ENCODE measurements at places on chromosomes 5 and 9.

DNA sequence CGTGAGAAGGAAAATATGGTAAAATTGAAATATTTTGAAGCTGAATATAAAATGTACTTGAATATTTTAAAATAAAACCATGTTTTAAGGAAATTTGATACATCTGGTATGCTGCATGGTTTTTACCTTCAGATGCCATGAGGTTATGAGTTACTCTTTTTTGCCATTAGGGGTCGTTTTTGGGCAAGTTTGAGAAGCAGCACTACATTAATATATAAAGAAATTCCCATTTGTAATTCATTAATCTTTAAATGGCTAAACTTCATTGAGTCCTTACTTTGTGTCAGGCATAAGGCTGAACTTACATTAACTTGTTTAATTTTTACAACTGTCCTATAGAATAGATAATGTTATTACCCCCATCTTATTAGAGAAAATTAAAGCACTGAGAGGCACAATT is 152.3 kb downstream of the KDM4C start:
- DNase-seq = peak; percentile 5

GRCh38 chr5:178307267-178308045 is 74.9 kb upstream of the PHYKPL start:
- DNase-seq = no peak

- DNase-seq = no peak
Observed at GRCh38 chr5:169811023-169811422, 169.3 kb downstream of the INSYN2B start.

DNA sequence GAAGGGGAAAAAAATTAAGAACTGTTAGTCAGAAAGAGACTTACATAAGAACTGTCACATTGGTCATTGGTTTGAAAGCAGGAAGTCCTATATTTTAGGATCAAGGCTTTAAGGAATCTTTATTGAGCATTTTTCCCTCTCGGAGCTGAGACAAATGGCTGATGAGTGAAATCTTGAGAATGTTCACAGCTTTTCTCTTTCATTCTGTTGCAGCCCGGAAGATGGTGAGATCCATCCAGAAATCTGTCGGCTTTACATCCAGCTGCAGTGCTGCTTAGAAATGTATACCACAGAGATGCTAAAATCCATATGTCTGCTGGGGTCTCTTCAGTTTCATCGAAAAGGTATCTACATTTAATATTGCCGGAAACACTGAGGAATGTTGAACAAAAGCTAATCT is 69.7 kb downstream of the RGS7BP start:
- DNase-seq = no peak

- no peak for DNase-seq
Observed at GRCh38 chr9:29198861-29199260, 1625.6 kb upstream of the C9orf72 start.

GRCh38 chr9:98164912-98165311 is 27.5 kb downstream of the CORO2A start:
- no peak for DNase-seq

- no peak for DNase-seq
Observed at GRCh38 chr5:118326481-118327045, 661.8 kb downstream of the DTWD2 start.

GRCh38 chr5:142881076-142881783 is 111.1 kb downstream of the ARHGAP26 start:
- DNase-seq = no peak

- no peak for DNase-seq
Observed at GRCh38 chr9:83969602-83970001, 10.4 kb downstream of the HNRNPK start.

DNA sequence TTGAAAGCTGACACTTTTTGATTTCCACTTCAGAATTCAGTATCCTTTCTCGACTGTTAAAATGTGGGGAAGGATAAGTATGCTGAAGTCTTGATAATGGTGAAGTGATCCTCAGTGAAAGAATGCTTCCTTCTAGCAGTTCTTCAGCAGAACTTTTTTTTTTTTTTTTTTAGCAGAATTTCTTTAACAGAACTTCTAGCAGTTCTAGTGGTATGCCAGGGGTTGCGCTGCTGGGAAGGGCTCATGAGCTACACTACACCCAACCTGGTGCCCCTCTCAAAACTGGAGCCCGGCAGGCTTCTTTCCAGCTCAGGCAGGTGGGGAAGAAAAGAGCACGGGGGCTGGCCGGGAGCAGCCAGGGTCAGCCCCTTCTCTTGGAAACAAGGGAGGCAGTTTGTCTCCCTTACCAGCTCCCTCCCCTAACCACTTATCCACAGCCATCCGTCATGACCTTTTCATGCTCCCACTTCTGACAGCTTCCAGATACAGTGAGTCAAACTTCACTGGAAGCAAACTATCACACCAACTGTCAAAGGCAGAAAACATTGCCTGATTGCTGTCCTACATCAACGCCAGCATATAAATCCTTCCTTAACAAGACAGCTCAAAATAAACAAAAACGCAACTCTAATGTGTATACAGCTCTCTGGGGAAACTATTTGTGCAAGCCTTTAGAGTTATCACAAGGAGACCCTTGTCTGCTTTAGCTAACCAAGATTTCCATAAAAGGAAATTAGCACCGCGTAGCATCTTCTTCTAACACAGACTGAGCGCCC is 211.5 kb downstream of the GAPVD1 start:
- peak; percentile 8 for DNase-seq

GRCh38 chr5:132782101-132782500 is 5.1 kb upstream of the SEPTIN8 start:
- peak; percentile 65 for DNase-seq

DNA sequence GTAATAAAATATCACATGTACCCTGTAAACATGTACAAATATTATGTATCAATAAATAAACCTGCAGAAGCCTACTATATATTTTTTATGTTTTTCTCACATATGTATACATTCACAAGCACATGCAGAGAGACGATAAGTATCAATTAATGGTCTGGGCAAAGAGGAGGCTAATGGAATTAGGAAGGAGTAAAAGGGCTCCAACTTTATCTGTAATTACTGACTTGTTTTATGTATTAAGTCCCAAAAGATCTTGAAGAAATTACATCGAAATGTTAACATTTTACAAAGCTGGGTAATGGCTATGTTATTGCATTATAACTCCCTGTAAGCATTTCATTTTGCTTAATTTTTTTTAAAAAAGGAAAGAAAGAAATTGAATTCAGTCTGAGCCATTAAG is 78.0 kb downstream of the LPAR1 start:
- DNase-seq = no peak

DNA sequence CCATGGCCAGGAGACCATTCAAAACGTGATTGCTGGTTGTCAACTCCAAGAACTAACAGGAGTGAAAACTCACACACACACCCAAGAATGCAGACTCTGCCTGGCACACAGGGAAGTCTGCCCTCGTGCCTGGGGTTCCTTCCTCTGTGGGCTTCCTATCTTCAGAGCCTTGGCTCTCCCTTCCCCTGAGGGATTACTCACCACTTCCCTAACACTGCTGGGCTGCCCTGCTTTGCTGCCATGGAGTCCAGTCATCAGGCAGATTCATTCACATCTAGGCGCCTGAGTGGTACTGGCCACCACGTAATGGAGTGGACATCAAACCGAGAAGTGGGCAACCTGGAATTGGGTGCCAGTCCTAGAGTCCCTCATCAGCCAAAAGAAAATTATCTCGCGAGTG is 76.4 kb upstream of the PRSS3 start:
- no peak for DNase-seq

DNA sequence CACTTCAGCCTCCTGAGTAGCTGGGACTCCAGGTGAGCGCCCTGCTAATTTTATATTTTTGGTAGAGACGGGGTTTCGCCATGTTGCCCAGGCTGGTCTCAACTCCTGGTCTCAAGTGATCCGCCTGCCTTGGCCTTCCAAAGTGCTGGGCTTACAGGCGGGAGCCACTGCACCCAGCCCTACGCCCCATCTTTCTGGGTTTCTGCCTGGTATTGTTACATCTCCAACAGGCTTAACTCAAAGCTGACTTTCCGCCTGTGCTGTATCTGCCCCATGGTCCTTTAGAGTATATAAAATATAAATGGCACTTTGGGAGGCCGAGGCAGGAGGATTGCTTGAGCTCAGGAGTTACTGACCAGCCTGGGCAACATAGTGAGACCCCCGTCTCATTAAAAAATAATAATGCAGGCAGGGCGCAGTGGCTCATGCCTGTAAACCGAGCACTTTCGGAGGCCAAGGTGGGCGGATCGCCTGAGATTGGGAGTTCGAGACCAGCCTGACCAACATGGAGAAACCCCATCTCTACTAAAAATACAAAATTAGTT is 36.5 kb upstream of the GLDC start:
- DNase-seq = no peak

DNA sequence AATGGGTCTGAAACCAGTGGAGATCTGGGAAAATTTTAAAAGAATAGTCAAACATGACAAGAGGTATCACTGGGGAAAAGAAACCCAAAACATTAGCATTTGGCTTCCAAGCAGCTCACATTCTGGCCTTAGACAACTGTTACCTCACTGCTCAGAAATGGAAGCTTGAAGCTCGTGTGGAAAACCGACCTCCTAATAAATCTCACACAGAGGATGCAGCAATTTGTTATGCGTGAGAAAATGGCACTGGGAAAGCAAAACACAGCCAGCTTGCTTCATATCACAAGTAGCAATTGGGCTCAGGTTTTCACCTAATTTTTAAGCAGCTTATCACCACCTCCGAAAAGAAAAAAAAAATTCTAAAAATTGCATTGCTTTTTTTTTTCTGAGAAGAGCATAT is 103.3 kb upstream of the TAS2R1 start:
- no peak for DNase-seq

DNA sequence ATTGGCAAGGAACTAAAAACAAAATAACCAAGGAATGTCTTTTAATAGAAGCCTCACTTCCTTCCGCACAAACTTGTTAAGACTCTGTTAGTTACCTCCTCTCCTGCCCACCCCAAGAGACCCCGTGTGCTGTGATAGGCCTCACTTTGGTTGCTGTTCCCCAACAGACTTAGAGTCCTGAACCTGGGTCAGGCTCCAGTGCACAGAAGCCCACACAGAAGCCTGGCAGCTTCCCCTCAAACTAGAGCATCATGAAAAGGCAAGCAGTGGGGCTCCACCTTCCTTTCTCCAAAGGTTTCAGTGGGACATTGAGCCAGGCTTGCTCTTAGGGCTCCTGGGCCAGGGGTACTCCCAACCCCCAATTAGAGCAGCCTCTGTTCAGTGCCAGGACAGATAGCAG is 230.5 kb downstream of the ESM1 start:
- DNase-seq = no peak

- peak; percentile 50 for DNase-seq
Observed at GRCh38 chr5:64612344-64612961, 77.8 kb upstream of the SHISAL2B start.

DNA sequence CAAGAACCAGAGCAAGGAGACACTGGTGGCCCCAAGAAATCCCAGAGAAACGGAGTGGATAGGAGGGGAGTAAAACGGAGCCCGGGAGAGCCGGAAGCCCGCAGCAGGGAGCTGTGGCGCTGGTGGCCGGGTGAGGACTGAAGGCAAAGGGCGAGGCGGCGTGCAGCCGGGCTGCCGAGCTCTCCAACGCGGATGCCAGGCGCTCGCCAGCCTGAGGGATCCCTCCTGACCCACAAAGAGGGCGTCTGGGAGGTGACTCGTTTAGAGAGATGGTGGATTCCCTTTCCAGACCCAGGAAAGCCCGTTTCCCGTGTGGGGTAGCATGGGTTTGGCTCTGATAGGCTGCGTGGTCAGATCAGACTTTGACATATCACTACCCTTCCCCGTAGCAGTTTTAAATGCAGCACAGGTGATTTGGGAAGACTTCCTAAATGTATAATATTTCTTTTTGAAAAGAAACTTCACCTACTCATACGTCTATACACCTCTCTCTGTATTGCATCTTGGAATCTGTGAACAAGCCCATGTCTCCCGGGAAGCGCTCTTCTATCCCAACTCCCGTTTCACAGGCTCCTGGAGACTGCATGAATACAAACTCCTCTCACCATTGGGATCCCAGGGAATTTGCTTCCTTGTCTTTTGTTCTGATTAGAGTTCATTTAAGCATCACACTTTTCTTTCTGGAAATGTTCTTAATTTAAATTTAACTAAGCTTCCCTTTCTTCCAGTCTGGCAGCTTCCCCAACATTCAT is 158.1 kb downstream of the C9orf152 start:
- DNase-seq = no peak

GRCh38 chr5:88743231-88743834 is 139.7 kb downstream of the MEF2C start:
- no peak for DNase-seq

DNA sequence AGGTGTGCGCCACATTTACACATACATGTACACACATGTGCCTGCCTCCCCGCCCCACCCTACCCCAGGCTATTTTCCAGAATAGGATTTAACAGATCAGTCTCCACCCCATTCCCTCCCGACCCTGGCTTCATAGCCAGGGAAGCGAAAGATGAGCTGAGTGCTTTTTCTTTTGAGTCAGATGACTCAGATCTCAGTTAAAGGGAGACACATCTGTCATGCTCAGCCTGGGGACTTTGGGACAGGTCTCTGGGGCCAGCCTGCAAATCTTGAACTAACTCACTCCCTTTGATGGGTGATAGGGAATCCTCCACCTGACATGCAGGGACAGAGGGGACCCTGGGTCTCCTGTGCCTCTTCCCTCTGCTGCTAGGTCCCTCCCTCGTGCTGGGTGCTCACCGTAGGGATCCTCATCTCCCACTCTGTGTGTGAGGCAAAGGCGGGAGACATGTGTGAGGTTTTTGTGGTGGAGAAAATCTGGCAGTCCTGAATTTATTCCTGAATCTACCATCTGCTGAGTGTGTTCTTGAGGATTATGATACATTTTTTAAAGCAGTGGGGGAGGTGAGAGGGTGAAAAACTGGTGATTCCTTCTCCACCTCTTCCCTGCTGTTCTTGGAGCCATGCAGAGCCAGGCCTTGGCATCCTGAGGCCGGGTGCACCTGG is 37.7 kb downstream of the NEUROG1 start:
- no peak for DNase-seq

GRCh38 chr5:71743155-71743554 is 24.1 kb downstream of the CARTPT start:
- DNase-seq = no peak

GRCh38 chr9:91362051-91362611 is 413 bp upstream of the AUH start:
- DNase-seq = no peak

DNA sequence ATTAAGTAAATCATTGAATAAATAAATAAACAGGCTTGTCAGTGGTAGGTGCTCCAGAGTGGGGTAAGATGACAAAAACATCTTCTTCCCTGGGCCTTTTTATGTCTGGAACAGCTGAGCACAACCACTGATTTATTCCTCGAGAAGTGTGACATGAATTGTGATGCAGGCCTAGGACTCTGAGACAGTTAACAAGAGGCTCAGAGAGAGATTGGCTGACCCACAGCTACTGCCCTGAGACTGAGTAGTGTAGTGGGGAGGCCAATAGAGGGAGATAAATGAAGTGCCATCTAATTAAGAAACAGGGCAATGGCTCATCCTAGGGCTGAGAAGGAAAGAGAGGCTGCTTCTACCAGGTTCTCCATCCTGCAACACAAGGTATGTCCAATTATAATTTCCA is 369.3 kb upstream of the TRPC7 start:
- no peak for DNase-seq

DNA sequence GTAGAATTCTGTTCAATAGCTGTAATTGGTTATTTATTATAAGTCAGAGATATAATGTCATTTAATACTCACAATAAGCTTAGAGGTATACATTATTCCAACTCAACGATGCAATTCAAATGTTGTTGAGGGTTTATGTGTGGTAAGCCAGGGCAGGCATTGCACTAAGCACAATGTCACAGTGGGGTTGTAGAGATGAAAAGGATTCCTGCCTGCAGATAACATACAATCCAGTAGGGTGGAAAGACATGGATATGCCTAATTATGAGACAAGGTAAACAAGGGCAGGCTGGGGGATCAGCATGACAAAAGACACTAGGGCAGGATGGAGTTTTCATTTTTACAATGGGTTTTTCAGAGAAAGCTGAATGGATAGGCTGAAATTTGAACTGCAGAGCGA is 98.7 kb upstream of the PALM2AKAP2 start:
- DNase-seq = no peak
